B cell (primary cell): ENCODE measurements at places on chromosomes 5 and 9. TPM values are rescaled to one million over a fixed set of nuclear protein-coding genes. Genes with fewer than 3 reads are reported as not detected.

The SLC9A3 gene
- 0.84 and 1.3 TPM in 2 replicates for total RNA-seq

The GPR151 gene
- total RNA-seq = not detected in 2 replicates

The PCA3 gene
- not detected in 2 replicates for total RNA-seq

The IL17B gene
- total RNA-seq = not detected in 2 replicates

The OGN gene
- not detected in 2 replicates for total RNA-seq

The PCDHAC1 gene
- not detected in 2 replicates for total RNA-seq

The GLRX gene
- total RNA-seq = 44.6 and 50.0 TPM in 2 replicates

The RHOBTB3 gene
- total RNA-seq = 5.0 and 5.3 TPM in 2 replicates

- DNase-seq = no peak
Measured at GRCh38 chr9:4857163-4857810, 64.5 kb downstream of the RCL1 start.

GRCh38 chr5:122170620-122171019, 41.3 kb downstream of the ZNF474 start:
- no peak for DNase-seq

GRCh38 chr5:55308254-55308836, 556 bp downstream of the MTREX start:
- no peak for DNase-seq

GRCh38 chr9:81391457-81391825, 297.9 kb downstream of the TLE1 start:
- DNase-seq = no peak

DNA sequence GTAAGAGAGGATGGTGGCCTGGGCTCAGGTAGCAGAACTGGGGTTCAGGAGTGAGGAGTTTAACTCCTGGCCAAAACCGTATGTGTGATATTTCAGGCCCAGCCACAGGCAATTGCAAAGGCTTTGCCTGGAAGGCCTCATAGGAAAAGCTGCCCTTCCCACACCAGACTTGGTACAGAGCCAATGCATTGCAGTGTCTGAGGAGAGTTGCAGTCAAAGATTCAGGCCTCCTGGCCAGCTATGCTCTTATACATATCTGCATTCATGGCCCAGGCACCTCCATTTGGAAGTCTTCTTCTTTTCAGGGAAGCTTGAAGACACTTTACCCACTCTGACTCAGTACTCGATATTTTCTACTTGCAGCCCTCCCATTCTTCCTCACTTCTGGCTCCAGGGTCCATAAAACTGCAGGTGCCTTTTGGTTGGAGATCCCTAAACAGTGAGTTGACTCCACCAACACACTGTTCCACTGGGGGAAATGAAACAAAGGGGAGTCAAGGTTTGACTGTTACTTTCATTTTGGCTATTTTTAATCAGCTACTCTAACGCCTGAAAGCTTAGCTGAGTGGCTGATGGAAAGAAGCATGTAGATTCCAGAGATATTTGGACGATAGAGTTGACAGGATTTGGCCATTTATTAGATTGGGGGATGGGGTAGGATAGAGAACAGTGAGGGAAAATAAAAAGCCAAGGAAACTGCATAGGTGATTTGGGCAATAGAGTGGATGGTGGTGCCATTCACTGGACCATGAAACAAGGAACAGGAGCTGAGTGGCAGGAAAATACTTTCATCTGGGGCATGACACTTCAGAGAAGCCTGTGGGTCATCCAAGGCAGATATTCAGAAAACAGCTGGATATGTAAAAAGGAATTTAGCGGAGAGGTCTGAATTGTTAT, 30.6 kb upstream of the IL33 start:
- no peak for DNase-seq

DNA sequence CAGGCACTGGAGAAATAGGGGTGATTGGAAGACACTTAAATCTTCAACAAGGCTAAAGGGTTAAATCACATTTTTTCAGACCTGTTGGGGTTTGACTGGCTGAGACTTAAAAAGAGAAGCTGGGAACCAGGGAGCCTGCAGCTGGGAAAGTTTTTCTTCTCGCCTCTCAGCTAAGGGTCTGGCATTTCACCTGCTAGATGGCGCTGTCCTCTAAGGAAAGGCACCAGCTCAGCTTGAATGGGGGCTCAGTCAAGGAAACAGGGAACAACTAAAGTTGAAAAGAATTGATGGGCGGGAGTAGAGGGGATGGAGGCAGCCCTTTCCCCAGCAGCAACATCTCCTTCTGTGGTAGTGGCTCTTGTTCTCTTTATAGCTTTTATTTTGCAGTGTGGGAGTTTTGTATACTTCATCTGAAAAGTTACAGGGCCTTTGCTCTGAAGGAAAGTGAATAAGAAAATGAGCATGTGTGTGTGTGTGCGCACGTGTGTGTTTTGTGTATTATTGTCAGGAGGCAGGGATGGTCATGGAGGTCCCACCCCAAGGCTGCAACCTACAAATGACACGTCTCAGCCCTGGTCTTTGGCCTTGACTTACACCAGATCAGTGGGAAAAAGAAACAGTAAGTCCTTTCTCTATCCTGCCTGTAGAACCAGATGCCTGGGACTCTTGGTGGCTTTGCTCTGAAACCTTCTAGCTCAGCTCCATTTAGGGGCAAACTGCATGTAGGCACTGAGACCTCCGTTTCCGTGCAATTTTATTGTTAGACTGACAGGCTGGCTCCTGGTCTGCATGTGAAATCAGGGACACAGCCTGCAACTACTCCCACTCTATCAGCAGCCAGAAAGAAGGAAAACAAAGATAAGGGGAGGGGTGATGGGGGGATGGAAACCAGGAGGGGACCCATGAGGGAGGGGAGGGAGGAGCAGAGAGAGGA, 316.2 kb upstream of the CLINT1 start:
- peak; percentile 82 for DNase-seq

DNA sequence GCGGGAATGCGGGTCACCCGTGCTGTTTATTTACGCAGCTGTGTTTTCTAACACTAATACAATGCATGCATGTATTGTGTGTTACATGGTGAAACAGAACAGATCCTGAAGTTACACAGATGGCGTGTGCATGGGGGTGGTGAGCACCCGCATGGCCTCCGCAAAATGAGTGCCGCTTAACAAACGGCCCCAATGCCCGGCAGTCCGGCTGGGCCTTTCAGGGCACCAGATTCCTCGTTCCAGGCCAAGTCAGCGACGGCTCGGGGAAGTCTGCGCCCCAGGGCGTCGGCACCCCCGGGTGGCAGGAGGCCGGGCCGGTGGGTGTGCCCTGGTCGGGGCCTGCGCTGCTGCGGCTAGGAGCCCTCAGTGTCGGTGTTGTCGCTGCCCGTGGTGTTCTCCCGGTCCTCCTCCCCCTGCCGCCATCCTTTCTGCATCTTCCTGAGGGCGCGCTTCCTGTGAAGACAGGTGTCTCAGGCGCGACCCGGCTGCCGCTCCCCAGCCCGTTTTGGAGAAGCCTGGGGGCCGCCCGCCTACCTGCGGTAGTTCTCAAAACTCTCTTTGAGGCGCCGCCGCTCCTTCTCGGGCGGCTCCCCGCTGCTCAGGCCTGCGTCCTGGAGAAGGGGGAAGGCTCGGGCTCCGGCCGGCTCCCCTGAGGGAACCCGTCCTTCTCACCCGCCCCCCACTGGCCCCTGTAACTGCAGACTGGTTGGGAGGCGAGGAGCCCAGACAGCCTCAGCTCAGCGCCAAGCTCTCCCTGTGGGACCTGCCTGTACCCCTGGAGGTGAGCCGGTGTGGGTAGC, 605 bp upstream of the DNLZ start:
- no peak for DNase-seq

GRCh38 chr9:106962122-106962521, 99.2 kb downstream of the ZNF462 start:
- DNase-seq = no peak

- no peak for DNase-seq
Measured at GRCh38 chr9:4197548-4197947, 102.3 kb downstream of the GLIS3 start.

DNA sequence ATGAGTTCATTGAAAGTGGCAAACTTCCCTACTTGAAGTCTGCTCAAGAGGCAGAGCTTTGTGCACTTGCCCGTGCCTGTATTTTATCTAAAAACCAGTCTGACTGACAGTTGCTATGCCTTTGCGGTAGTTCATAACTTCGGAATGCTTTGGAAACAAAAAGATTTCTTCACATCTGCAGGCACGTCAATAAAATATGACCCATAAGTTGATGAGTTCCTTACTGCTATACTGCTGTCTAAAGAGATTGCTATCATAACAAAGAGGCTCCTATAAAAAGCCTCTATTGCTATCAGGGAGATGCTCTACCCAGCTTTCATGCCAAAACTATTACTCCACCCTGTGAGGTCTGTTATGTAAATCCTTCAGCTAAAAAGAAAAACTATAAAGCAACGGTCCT, 25.4 kb upstream of the RNF20 start:
- no peak for DNase-seq

GRCh38 chr9:109192732-109193361, 25.8 kb upstream of the FRRS1L start:
- no peak for DNase-seq

GRCh38 chr5:61735531-61735930, 403.5 kb downstream of the ZSWIM6 start:
- no peak for DNase-seq

DNA sequence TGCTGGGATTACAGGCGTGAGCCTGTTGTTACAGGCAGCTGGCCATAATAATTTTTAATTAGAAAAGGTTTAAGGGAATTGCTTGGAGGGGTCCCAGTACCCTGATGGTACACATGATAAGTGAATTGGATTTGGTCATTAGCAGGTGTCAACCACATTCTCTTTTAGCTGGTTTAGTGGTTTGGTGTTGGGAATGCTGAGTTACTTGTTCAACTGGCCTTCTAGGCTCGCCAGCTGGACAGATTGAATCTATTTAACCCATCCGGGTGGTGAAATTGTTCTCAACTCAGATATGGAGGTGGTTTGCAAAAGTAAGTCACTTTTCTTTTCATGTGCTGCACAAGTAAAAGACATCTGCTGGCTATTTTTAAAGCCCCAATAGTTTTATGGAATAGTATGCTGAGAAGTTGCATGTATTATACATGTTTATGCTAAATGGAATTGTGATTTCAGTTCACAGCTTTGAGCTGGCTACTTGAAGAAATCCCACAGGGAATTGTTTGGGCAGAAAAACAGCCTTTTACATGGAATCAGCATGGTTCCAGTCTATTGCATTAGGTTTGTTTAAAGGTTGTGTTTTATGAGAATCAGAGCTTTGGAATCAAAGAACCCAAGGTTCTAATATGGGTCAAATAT, 149.8 kb upstream of the SLC28A3 start:
- no peak for DNase-seq

GRCh38 chr5:159207686-159208513, 1.5 kb downstream of the RNF145 start:
- peak; percentile 85 for DNase-seq

GRCh38 chr9:107810461-107810961, 320.9 kb upstream of the KLF4 start:
- DNase-seq = no peak

- DNase-seq = no peak
Measured at GRCh38 chr9:110432253-110432652, 94.6 kb upstream of the TXNDC8 start.

- DNase-seq = peak; percentile 49
Measured at GRCh38 chr9:37209431-37210386, 89.3 kb downstream of the ZCCHC7 start.

DNA sequence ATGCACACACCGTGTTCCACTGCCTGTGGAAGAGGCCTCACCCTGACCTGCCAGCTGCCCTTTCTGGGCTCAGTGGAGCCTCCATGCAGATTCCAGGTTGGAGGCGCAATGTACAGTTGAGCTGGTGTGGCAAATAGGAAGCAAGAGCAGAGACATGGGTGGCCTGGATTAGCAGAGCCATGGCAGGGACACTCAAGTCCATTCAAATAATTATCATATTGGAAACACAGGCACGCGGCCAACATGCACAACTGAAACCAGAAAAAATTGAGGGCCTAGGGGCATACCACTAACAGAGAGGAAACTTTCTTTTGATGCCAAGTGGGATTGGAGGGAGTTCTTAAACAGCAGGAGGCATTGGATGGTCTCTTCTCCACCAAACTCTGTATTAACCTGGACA, 35.8 kb downstream of the OTULINL start:
- DNase-seq = no peak

DNA sequence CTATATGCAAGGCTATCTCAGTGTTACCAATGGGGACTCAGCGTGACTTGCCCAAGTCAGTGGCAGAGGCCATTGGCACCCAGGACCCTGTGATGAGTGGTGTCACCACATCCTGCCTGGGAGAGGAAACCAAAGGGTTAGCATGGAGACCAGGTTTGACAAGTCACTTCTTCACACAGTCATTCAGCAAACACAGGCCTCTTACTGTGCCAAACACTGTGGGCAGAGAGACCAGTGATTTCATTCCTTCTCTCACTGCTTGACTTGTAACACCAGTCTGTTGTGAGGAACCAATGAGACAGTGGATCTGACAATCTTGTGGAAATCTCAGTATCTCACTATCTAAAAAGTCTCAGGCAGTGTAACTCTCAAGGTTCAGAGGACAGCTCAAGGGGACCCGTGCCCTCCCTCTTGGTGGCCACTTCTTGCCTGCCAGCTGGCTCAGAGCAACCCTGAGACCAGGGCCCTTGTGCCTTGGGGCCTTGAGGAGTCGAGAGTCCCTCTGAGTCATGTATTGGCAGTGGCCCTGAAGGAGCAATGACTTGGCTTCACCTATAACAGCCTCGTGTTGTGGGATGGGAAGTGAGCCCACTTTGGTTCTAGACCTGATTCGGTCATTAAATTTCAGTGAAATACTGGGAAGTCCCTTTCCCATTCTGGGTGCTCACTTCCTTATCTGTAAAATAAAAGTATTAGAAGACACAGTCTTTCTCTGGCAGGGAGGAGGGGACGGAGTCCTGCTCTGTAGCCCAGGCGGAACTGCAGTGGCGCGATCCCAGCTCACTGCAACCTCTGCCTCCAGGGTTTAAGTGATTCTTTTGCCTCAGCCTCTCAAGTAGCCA, 1.6 kb downstream of the FABP6 start:
- no peak for DNase-seq

GRCh38 chr5:39399135-39400036, 25.4 kb downstream of the DAB2 start:
- DNase-seq = no peak

DNA sequence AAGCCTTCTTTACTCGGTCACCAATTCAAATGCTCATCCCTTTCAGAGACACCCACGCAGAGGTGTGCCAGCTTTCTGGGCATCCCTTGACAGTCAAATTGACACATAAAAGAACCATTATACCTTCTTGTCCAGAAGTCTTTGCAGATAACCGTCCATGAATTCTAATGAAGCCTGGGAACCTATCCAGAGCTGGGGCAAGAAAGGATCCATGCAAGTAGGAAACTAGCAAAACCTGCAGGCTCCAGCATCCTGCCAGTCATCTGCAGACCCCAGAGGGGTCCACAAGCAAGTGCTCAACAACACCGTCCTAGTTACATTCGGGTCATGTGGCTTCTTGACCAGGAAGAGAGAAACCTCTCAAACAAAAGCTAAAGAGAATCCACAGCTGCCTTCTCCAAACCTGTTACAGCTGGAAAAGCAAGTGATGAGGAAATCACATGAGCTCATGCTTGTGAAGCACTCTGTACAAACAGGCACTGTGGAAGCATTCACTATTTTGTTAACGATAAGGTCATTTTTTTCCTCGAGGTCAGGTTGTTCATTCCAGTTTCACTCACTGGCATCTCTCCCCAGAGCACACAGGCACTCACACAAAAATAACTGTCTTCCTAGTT, 80.2 kb upstream of the DMRT1 start:
- DNase-seq = no peak
